ENCODE measurements at places on chromosomes 7 and 10.
A peak's percentile ranks its signal among the peaks of the same experiment; 100 is the strongest.

DNA sequence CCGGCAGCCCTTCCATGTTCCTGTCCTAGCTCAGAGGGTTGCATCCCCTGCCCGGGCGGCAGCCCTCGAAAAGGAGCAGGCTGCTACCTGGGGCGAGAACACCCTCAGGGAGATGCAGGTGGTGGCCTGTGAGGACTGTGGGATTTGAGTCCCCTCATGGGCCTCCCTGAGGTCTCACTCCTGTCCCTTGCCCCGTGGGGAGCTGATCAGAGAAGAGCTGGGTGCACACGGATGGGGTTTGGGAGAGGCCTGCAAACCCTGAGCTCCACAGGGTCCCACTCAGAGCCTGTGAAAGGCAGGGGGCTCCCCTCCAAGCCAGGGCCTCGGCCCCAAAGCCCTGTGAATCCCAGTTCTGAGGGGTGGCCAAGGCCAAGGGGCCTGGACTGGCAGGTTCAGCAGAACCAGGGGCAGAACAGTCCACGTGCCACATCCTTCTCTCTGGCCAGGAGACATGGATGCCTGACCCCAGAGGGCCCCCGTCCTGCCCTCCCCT lies 424 bp upstream of the CYP2W1 start:
- DNase-seq = no peak

DNA sequence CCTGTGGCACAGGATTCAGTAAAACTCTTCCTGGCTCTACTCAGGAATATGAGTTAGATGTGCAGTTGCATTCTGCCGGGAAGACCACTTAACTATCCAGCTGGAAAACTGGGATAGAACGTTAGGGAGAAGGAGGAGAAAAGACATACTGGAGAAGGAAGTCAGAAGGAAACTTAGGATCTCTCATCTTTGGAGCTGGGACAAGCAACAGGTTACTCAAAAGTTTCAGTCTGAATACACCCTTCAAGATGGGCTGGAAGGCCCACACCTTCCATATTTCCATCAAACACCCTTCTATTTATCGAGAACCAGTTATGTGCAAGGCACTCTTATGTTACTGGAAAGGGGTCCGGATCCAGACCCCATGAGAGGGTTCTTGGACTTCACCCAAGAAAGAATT lies 440.4 kb upstream of the NRP1 start:
- DNase-seq = no peak

DNA sequence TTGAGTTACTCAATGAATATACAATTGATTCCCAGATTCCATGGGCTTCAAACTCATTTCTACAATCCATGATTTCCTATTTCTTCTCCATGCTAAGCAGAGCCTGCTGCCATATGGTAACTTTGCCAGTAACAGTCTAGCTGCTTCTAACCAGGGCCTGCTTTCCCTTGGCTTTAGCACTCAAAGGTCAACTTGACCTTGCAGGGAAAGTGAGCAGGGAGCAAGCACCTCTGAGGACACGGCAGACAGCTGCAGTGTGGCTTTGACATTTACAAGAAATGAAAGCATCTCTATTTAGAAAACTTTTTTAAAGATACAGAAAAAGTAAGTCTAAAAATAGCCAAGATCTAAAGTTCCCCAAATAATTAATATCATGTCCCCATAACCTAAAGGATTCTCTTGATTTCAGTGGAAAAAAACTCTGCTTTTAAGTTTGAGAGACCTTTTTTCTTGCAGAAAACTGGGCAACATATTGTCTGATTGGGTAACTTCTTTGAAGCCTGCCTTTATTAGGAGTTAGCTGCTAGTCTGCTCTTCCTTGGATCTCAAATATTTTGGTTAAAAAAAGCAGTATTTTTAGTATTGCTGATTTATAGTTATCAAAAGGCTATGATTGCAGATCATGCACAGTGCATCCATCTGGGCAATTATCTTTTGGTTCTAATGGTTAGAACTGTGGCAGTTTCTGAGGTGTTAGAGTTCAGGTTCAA lies 257.9 kb downstream of the AHR start:
- DNase-seq = no peak

DNA sequence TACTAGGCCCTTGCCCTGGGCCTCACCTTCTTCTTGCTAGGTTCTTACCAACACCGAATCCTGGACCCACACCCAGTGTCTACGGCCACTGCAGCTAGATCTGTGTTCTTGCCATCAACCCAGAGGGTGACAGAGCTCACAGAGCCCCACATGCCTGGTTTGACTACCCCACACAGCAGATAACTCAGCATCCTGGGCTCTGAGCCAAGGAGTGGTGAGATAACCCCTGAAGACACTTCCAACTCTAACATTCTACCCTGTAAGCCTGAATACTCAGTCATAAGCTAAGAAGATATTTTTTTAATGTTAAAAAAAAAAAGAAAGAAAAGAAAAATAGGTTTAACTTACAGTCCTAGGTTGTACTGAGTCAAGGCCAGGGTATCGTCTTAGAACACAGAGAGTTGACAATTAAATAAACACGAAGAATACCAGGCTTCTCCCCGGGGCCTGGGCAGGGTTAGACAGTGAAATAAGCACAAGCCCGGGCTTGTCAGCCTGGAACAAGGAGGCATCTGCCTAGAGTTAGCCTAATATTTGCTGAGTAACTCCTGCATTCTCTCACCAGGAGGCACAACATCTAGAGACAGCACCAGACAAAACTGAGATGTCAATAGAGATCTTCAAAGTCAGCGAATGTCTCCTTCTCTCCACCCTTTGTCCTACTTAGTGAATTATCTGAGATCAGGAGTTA lies 556.5 kb upstream of the LRRN3 start:
- no peak for DNase-seq

DNA sequence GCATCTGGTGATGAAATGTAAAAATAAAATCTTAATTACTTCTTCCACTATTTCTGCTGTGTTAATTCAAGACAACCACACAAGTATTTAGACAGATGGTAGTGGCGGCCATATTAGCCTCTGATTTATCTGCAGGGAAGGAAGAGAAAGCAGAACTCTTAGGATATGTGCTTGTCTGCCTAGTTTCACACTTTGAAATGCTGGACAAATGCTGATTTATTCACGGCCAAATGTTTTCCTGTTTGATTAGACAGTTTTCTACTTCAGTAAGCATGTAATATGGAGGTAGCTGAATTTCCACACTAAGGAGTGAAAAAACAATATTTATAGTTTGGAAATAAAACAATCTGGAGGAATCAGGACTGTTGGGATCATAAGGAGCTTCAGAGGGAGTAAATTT lies 158.1 kb downstream of the AGMO start:
- DNase-seq = no peak

- DNase-seq = no peak
Measured at GRCh38 chr10:61814160-61814559, 87.3 kb upstream of the ARID5B start.

- DNase-seq = peak; percentile 32
Measured at GRCh38 chr7:22823142-22823497, 471 bp upstream of the TOMM7 start.

- no peak for DNase-seq
Measured at GRCh38 chr7:50908628-50909290, 126.1 kb upstream of the GRB10 start.

DNA sequence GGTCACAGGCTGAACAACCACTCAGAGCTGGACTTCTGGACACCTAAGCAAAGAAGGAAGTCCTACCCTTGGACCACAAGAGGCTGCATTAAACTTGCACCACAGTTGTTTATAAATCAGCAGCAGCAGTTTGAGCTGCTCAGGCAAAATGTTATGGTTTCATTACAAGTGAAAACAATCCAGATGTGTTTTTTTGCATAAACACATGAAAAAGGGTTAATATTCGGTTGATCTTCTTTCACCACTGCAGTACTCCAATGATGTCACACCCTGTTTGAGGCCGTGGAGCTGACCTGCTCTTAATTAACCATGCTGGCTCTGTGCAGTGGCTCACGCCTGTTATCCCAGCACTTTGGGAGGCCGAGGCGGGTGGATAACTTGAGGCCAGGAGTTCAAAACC lies 490.8 kb upstream of the CELF2 start:
- no peak for DNase-seq

DNA sequence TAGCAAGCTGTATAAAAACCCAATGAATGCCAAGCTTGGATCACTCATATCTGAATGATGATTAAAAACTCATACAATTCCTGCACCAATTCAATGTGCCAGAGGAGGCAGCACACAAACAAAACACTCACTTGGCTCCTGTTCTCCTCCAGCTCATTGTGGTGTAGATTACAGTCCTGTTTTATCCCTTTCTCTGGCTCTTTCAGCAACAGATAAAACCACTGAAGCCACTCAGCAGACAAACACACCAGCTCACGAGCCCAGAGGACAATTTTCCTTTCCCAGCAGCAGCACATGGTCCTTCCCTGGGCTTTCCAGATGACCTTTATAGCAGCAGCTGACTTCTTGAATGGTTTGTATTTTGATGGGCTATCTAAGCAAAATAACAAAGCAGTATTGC lies 107.3 kb upstream of the STARD3NL start:
- DNase-seq = peak; percentile 3

- DNase-seq = no peak
Measured at GRCh38 chr7:44225566-44226395, 25.0 kb downstream of the YKT6 start.

GRCh38 chr7:135197343-135197742 lies 14.0 kb downstream of the WDR91 start:
- no peak for DNase-seq

GRCh38 chr7:42315631-42316030 lies 78.6 kb upstream of the GLI3 start:
- DNase-seq = no peak

DNA sequence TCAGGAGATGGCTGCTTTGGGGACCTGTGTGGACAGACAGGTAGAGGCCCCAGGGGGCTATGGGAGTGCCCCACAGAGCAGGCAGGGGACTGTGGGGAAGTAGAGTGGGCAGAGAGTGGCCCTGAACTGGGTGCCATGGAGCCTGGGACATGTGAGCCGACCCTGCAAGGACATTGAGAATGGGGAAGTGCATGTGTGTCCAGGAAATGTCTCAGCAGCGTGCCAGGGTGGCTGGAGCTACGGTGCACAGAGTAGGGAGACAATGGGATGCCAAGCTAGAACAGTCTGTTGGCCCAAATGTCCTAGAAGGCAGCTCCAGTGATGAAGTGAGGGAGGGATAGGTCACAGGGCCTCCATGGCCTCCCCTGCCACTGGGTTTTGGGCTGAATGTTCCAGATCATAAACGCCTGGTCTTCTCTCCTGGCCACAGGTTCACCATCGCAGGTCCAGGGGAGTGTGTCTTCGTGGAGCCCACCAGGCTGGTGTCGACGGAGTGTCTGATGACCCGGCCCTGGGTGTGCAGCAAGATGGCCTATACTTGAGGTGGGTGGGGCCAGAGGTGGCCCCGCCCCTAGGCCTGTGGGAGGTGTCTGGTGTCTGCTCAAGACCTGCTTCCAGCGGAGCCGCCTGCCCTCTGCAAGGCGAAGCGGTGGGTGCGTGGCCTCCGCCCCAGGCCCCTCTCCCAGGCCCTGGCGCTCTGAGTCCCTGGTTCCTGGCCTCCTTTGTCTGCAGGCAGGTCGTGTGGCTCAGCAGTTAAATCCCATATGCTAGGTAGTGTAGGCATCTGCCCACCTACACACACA lies 20.5 kb downstream of the CLEC2L start:
- peak; percentile 39 for DNase-seq

GRCh38 chr7:80588591-80588990 lies 49.9 kb upstream of the CD36 start:
- DNase-seq = no peak

DNA sequence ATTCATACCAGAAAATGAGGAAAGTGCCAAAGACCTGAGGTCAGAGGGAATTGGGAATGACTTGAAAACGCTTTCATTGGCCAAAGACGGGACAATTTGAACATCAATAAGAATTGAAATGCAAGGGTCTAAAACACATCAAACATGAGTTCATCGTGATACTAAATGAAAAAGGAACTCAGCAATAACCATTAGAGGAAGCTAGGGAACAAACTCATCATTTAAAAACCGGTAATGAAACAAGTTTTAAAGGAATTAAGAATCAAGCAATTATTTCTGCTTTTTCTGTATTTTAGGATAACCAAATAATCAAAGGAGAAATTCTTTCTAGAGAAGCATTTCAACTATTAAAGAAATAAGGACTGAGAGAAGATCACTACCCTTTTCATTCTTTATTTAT lies 303.1 kb downstream of the ARHGAP12 start:
- DNase-seq = peak; percentile 78

DNA sequence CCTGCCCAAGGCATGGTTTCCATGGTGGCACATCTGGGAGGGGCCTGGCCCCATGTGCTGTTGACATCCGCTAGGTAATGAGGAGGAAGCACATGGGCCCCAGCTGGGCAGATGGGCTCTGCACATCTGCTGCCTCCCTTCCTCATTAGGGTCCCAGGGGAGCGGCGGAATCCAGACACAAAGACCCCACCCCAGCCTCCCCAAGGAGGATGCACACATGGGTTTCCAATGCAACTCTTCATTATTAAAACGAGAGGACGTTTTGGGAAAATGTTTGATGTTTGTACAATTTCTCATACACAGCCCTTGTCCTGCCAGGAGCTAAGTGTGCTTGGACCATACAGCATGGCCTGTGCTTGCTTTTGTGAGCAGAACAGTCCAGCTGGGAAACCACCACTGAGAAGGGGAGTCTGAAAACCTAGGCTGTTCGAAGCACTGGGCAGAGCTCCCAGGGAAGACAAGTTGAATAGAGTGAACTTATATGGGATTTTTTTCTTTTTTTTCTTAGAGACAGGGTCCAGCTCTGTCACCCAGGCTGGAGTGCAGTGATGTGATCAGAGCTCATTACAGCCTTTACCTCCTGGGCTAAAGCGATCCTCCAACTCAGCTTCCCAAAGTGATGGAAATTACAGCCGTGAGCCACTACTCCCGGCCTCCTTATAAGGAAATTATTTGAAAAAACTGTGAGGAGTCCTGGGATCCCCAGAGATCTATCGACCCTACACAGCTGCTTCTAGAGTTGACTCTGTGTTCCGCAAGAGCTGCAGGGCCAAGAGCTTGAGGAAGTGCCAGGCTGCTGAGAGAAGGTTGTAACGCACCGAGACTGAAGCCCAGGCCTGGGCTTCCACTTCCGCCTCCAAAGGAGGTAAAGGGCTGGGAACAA lies 23.4 kb downstream of the FAM107B start:
- DNase-seq = peak; percentile 74

GRCh38 chr10:68184546-68184945 lies 47.4 kb downstream of the ATOH7 start:
- DNase-seq = no peak

GRCh38 chr7:90844421-90844820 lies 248.3 kb downstream of the CDK14 start:
- no peak for DNase-seq

DNA sequence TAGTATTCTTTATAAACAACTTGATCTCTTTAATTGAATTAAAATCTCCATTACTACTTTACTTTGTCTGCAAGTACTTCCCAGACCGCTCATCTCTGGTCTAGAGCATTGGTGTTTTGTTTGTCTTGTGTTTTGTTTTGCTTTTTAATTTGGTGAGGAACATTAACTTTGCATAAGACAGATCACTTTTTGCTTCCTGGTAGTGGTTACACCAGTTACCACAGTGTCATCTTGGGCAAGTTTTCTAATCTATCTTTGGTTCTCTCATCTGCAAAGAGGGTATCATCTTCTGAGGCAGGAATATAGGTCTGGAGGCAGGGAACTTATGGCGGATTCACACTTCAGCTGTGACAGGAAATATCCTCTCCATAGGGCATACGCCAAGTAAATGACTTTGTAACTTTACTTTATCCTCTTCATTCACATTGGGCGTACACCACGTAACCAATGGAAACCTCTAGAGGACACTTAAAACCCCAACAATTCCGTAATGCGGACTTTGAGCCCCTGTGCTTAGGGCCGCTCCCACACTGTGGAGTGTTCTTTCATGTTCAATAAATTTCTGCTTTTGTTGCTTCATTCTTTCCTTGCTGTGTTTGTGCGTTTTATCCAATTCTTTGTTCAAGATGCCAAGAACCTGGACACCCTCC lies 83.2 kb upstream of the JAZF1 start:
- no peak for DNase-seq
